ENCODE measurements at places on chromosomes 3 and 15.

GRCh38 chr15:69665641-69666111 is 213.1 kb downstream of the RPLP1 start:
- H3K4me3 ChIP-seq: no peak overlapping the region
- H3K27me3 ChIP-seq: peaks cover 75% of the 10 kb centered on the region
- no peaks in the 10 kb centered on the region for H3K36me3 ChIP-seq
- no peak for DNase-seq

GRCh38 chr15:63522225-63522578 is 17.8 kb downstream of the USP3 start:
- H3K36me3 ChIP-seq: peaks cover 4% of the 10 kb centered on the region
- no peak overlapping the region for H3K4me3 ChIP-seq
- no peaks in the 10 kb centered on the region for H3K27me3 ChIP-seq
- H3K27ac ChIP-seq: no peak overlapping the region
- DNase-seq: no peak
- peaks cover 3% of the 10 kb centered on the region for H3K4me1 ChIP-seq

DNA sequence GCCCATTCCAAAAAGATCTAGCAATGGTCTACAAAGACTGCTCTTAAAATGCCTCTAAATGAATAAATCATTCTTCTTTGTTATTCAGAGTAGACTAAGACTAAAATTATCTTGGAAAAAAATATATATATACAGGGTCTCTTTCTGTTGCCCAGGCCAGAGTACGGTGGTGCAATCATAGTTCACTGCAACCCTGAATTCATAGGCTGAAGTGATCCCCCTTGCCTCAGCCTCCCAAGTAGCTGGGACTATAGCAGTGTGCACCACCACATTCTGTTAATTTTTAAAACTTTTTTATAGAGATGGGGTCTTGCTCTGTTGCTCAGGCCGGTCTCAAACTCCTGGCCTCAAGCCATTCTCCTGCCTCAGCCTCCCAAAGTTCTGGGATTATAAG is 18.7 kb downstream of the WWTR1 start:
- H3K4me1 ChIP-seq: peaks cover 5% of the 10 kb centered on the region
- DNase-seq: no peak
- peaks cover 6% of the 10 kb centered on the region for H3K36me3 ChIP-seq
- H3K27me3 ChIP-seq: no peaks in the 10 kb centered on the region
- H3K4me3 ChIP-seq: no peak overlapping the region
- H3K27ac ChIP-seq: no peak overlapping the region

DNA sequence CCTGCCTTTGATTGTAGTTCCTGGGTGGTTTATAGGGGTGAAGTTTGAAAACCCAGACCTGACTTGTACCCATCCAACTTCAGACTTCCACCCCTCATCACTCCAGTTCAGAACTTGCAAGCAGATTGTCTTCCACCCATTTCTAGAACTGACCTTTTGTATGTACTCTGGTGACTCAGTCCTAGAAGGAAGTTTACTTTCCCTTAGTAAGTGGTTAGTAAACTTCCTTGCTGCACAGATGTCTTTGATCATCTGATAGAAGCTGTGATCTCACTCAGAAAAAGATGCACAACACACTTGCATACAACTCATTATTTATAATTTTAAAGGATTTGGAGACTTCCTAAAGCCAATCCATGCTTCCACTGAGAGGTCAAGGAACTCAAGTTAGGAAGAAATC is 368.0 kb downstream of the MFSD1 start:
- no peaks in the 10 kb centered on the region for H3K4me1 ChIP-seq
- no peak overlapping the region for H3K27ac ChIP-seq
- no peaks in the 10 kb centered on the region for H3K27me3 ChIP-seq
- peak; percentile 91 for DNase-seq
